ENCODE measurements at places on chromosomes 1 and 21. TPM values are rescaled to one million over a fixed set of nuclear protein-coding genes. Genes with fewer than 3 reads are reported as not detected.

PGBD5 gene
- 13.2 TPM for total RNA-seq

EFNA1 gene
- 41.4 TPM for total RNA-seq

PLEKHN1 gene
- not detected for total RNA-seq

TGFBR3 gene
- 40.5 TPM for total RNA-seq

GRCh38 chr21:46157396-46157986 is 2.1 kb upstream of the FTCD start:
- DNase-seq: no peak

NEGR1 gene
- total RNA-seq: 9.3 TPM

- no peak for DNase-seq
Observed at GRCh38 chr1:204575221-204576190, 59.3 kb downstream of the MDM4 start.

DNA sequence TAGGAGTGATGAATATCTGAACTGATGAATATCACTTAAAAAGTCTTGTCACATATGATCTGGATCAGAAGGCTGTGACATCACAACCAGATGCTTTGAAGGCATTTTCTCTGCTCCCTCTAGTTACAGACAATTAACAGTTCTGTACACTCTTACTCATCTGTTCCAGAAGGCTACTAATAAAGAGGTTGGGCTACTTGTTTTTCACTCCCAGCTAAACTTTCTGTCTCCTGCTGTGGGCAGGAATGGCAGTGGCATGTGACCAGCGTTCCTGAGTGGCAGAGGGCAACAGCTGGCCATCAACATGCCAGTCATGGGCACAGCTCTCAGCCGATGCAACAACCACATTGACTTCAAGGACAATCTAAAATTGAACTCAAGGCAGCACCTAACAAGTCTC is 66.7 kb downstream of the SLC45A1 start:
- no peak for DNase-seq

HFM1 gene
- total RNA-seq: 3.0 TPM

KRTAP19-3 gene
- not detected for total RNA-seq

BMP8A gene
- total RNA-seq: 1.4 TPM

SDCCAG8 gene
- 29.0 TPM for total RNA-seq

DNA sequence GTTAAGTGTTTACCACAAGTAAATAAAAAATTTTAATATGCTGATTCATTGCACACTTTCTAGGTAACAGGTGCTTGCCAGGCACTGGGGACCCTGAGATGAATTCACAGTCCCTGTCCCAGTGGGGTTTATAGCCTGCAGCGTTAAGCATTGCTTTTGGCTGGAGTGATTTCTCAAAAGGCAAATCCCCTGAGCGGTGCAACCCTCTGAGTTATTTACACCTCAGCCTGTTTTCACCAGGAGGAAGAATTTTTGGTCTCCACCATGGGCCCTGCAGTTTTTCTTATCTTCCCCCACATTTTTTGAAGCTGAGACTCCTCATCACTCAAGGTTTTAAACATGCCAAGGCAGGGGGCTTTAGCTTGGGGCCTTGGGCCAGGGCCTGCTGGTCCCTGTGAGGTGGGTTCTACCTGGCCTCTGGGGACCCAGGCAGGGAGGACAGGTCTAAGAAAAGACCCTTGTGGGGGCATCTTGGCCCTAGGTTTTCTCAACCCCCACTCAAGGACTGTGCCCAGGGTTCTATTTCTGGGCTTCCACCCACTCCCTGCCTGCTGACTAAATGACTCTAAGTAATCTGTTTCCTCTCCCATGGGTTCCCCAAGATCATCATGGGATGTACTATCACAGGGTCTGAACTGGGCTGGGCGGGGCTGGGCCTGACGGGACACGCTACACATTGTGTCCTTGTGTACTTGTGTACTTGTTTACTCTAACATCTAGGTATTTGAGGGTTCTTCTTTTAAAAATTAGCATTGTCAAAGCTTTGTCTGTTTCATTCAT is 10.2 kb upstream of the CHIT1 start:
- no peak for DNase-seq

GRCh38 chr1:202143768-202144401 is 652 bp downstream of the ARL8A start:
- no peak for DNase-seq

DNA sequence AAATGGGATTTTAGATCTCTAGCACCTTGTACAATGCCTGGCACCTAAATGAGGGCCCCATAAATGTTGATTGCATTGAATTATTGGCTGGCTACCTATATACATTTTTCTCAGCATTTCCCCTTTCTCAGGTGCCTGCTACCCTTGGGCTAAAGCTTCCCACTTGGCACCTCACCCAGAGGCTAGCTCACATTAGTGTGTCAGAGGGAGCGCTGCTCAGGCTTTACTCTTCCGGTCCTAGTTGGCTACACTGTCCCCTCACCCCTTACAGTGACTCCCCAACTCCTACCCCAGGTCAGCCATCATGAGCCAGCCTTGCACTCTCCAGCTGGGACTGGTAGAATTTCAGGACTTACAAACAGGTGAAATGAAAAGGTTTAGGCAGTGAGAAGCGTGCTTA is 9.5 kb downstream of the TRAF5 start:
- no peak for DNase-seq

TMEM269 gene
- total RNA-seq: not detected

C1orf210 gene
- not detected for total RNA-seq

DNA sequence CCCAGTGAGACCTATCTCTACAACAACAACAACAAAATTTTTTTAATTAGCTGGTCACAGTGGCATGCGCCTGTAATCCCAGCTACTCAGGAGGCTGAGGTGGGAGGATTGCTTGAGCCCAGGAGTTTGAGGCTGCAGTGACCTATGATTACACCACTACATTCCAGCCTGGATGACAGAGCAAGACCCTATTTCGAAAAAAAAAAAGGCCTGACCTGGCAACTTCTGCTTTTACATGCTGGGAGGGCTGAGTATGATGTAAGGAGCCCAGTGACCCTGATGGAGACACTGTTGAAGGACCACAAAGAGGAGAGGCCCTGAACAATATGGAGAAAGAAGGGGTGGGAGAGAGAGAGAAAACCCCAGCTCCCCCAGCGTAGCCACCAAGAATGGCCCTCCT is 9.2 kb upstream of the VPS26C start:
- DNase-seq: no peak

GNG12 gene
- 29.1 TPM for total RNA-seq

CNIH3 gene
- total RNA-seq: 1.3 TPM

HORMAD1 gene
- not detected for total RNA-seq

GRCh38 chr1:240607006-240607405 is 4.9 kb downstream of the GREM2 start:
- DNase-seq: no peak

DNA sequence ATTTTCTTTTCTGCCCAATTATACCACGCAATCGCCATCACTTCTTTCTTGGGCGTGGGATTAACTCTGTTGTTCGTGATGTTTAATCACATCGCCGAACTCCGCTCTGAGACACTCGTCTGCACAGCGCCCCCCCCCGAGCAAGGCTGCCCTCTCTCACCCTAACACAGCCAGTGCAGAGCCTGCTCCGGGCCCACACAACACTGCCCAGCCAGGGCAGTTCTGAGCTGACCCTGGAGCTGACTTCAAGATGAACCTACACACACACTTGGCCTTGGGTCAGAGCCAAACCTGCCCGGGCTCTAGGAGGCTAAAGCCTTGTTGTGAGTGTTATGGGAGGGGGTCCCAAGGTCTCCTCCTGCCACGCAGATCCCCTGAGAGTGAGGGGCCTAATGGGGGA is 64.6 kb upstream of the LRP8 start:
- no peak for DNase-seq

SLC37A1 gene
- total RNA-seq: 5.0 TPM

CRP gene
- not detected for total RNA-seq

DNA sequence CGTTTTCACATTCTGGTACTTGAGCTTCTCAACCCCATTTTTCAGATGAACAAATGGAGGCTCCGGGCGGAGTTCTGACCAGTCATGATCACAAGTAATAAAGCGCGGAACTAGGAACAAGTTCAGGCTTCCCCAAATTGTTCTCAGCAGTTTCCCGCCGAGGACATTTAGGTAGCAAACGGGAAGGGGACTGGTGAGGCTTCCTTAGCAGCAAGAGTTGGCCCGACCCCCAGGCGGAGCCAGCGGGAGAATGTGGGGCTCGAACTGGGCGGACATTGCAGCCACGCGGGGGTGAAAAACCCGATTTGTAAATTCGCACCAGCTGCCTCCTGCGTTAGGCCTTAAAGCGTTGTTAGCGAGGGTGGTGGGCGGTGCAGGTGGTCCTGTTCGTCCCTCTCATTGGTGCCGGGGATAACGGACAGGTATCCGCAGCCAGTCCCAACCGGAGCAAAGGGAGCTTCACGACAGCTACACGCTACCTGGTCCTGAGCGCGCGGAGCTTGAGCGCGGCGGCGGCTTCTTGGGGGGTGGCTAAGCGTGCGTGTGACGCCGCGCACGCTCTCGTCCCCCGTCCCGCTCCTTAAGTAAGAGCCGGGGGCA is 15.3 kb downstream of the SEMA6C start:
- peak; percentile 88 for DNase-seq

DDAH1 gene
- total RNA-seq: 10.8 TPM

CCDC181 gene
- total RNA-seq: 1.9 TPM

DNA sequence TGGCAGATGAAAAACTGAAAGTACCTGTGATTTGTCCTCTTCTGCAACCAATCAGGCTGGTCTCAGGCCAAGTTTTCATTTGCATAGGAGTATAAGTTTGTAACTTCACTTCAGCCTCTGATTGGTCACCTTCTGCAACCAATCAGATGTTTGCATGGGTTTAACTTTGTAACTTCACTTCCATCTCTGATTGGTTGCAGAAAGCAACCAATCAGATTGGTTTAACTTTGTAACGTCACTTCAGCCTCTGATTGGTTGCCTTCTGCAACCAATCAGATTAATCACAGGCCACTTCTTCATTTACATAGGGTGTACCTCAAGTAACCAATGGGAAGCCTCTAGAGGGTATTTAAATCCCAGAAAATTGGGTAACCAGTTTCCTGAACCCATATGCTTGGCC is 18.9 kb upstream of the TUT4 start:
- no peak for DNase-seq

DNA sequence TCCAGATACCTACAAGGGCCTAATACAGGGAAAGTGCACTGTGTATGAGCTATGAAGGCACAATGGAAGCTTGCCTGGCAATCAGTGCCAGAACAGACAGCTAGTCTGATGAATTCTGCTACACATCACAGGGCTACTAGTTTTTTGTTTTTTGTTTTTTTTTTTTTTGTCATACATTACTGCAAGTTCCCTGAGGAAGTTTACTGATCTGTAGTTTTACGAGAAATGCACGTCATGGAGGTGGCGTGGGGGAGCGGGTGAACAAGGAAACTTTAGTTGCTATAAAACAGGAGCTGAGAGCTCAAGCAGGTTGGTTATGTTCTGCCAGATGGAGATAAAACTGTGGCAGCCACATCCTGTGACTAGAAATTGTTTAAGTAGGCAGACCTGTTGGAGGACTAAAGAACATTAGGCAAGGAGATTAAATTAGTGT is 17.7 kb downstream of the PTPRC start:
- no peak for DNase-seq

GRCh38 chr1:32180186-32181060 is 948 bp downstream of the TXLNA start:
- no peak for DNase-seq

GRCh38 chr1:29523576-29523975 is 287.3 kb downstream of the PTPRU start:
- no peak for DNase-seq

C1orf141 gene
- total RNA-seq: not detected

GRCh38 chr1:30807318-30808066 is 49.9 kb upstream of the LAPTM5 start:
- DNase-seq: no peak

SDHB gene
- 528 TPM for total RNA-seq

GRCh38 chr1:167428395-167428794 is 89.9 kb downstream of the CD247 start:
- DNase-seq: no peak

DNA sequence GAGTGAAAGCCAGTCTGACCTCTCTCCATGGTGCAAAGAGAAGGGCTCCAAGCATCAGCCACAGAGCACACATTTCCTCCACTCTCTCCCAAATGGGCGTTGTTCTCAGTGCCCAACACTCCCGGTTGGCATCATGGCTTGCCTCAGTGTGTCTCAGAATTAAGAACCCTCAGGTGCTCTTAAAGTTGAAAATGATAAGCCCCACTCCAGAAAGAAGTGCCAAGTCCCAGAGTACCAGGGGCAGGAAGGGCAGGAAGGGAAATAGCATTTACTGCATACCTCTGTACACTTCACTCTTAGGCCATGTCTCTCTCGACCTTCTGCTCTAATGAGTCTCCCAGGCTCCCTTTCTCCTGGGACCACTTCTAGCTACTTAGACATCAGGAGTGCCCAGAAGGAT is 15.2 kb upstream of the ARHGEF2 start:
- no peak for DNase-seq

- DNase-seq: no peak
Observed at GRCh38 chr1:232597721-232598120, 32.2 kb downstream of the SIPA1L2 start.

OR14I1 gene
- total RNA-seq: not detected

- DNase-seq: no peak
Observed at GRCh38 chr21:16473988-16474387, 744.2 kb downstream of the USP25 start.

ETV3L gene
- total RNA-seq: not detected

DNA sequence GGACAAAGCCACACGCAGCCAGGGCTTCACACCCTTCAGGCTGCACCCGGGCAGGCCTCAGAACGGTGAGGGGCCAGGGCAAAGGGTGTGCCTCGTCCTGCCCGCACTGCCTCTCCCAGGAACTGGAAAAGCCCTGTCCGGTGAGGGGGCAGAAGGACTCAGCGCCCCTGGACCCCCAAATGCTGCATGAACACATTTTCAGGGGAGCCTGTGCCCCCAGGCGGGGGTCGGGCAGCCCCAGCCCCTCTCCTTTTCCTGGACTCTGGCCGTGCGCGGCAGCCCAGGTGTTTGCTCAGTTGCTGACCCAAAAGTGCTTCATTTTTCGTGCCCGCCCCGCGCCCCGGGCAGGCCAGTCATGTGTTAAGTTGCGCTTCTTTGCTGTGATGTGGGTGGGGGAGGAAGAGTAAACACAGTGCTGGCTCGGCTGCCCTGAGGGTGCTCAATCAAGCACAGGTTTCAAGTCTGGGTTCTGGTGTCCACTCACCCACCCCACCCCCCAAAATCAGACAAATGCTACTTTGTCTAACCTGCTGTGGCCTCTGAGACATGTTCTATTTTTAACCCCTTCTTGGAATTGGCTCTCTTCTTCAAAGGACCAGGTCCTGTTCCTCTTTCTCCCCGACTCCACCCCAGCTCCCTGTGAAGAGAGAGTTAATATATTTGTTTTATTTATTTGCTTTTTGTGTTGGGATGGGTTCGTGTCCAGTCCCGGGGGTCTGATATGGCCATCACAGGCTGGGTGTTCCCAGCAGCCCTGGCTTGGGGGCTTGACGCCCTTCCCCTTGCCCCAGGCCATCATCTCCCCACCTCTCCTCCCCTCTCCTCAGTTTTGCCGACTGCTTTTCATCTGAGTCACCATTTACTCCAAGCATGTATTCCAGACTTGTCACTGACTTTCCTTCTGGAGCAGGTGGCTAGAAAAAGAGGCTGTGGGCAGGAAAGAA is 8.1 kb downstream of the PSRC1 start:
- peak; percentile 68 for DNase-seq

SYCP1 gene
- total RNA-seq: not detected

Data from right atrium auricular region (tissue), 2 donors.